Stimulated activated CD8-positive, alpha-beta memory T cell treated with anti-CD3 and anti-CD28 coated beads, Interleukin-4, amount 100 ng/mL, for 1 hour (primary cell): ENCODE measurements at places on chromosomes 11 and 22.
A peak's percentile ranks its signal among the peaks of the same experiment; 100 is the strongest.

GRCh38 chr11:77104727-77105126 lies 2.1 kb downstream of the OMP start:
- no peak for DNase-seq

DNA sequence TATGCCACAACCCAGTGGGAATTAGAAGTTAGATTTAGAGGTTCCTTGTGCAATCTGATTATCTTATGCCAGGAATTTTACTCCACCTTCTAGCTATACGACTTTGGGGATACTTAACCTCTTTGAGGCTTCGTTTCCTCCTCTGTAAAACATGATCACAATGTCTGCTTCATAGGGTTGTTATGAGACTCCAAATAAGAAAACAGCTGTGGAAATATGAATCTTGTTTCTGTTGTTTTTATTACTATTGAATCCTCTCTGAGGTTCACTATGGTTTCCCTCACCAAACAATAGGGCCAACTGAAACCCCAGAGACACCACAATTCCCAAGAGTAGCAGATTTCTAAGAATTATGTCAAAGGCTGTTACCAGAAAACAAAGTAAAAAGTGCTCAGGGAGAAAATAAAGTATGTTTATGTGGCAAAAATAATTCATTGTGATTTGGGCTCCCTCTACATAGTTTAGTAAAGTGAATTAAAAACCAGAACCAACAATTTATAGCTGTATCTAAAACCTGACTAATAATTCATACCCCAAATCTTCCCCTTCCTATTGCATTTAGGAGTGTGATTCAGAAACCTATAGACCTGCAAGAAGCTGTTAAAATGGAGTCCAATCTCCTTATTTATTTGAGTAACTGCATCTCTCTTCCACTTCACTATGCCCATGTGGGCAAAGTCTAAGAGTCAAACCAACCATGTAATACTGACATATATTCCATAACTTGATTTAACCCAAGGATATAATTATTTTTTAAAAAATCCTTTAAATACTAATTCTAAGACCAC lies 38.4 kb downstream of the AMBRA1 start:
- no peak for DNase-seq

GRCh38 chr11:104078245-104078644 lies 41.8 kb downstream of the DDI1 start:
- DNase-seq = no peak

DNA sequence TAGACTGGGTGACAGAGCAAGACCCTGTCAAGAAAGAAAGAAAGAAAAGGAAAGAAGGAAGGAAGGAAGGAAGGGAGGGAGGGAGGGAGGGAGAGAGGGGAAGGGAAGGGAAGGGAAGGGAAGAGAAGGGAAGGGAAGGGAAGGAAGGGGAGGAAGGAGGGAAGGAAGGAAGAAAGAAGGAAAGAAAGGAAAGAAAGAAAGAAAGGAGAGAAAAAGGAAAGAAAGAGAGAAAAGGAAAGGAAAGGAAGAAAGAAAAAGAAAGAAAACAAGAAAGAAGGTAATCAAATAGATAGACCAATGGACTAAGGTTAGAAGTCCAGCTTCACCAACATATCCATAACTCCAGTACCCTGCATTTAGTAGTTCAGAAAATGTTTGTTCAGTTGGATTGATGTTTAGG lies 18.2 kb upstream of the EMSY start:
- no peak for DNase-seq

- DNase-seq = no peak
Measured at GRCh38 chr22:26918226-26918625, 260.8 kb downstream of the MIAT start.

- DNase-seq = no peak
Measured at GRCh38 chr11:15730263-15730994, 615.7 kb downstream of the INSC start.

- DNase-seq = peak; percentile 38
Measured at GRCh38 chr22:43230971-43231723, 44.2 kb upstream of the TTLL12 start.

DNA sequence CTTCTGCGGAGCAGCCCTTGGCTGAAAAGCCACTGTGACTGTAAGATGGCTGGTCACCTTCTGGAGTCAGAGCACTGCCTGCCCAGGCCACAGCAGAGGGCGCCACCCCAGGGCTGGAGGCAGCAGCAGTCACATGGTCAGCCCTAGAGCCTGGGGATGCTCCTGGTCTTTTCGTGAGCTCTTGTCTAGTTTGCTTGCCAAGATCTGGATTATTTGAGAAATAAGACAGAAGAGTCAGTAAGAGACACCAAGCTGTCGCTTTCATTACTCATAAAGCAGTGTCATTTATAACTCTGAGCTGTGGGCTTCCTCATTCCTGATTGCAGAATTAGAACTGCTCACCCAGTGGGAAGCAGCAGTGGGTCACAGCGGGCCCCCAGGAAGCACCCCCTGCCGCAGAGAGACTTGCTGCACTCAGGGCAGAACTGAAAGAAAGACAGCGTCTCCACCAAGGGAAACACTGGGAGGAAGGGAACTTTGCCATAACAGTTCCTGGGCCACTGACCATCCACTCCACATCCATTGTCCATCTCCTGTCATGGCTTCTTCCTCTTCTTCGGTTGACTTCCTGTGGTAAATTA lies 56.7 kb downstream of the PPP6R2 start:
- DNase-seq = no peak

DNA sequence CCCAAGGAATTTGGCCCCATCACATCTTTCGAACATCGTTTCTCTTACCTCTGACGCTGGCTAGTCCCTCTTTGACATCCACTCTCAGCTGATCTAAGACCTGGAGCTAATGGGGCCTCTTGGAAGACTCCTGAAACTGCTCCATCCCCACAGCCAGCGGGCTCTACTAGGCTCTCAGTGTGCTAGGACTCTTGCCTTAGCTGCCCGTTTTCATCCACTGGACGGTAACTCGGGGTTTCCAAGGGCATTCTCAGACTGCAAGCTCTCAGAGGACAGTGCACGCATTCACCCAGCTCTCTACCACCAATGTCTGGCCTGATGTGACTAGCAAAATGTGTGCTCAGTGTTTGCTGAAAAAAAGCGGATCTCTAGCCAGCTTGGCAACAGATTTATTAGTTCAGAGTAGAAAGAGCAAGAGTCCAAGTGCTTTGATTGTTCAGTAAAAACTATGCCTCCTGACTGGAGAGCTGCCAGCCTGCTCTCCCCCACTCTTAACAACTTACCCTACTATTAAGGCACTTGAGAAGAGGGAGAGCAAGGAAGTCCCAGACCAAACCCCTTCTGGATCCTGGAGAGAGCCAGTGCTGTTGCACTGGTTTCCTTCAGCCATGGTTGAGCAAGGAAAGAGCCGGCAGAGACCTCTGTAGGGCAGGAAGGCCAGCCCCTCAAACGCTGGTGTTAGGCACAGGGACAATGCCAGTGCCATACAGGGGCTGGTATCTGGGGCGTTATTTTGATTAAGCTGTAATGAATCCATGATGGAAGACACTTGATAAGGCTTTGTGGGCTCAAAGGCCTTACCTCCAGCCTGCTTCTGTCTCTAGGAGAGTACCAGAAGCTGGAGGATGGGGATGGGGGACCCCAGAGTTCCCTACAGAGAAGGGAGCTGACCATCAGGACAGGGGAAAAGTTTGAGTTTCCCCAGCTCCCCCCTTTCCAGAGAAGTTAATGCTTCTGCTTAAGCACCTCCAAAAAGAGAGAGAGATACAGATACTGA lies 9.2 kb downstream of the RELA start:
- no peak for DNase-seq

DNA sequence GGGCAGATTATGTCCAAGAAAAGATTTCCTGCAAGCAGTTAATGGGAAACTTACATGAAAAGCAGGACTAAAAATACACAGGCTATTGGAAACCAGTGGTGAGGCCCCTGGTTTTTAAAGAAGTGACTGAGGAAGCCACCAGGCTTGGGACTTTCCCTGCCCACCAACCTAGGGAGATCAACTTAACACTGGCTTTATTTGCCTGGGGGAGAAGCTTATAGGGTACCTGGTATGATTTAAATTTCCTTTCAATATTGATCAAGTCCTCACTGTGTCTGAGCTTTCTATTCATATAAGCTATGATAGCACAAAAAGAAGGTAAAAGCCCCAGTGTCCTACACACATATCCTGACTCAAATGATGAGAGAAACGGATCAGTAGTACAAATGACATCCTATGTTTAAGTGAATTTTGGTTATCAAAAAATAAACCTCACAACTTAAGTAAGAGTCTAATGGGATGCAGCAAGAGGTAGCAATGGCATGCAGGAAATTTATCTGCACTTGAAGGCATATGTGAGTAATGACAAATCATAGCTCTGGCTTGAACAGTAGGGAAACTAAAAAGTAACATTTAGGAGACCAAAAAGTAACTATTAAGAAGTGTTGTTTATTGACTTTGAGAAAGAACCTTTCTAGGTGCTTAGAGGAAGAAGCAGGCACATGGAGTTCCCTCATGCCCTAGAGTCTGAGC lies 85.3 kb downstream of the GAB2 start:
- no peak for DNase-seq

DNA sequence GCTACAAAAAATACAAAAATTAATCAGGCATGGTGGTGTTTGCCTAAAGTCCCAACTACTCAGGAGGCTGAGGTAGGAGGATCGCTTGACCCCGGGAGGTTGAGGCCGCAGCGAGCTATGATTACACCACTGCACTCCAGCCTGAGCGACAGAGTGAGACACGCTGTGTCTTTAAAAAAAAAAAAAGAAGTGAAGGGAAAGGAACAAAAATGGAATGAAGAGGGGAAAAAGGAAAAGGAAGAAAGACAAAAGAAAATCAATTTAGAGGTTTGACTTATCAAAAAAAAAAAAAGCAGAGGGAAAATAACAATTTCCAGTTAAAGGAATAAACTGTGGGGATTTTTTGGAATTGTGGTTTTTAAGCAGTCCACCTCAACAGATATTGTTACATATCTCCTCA lies 36.8 kb downstream of the MRTFA start:
- DNase-seq = no peak
